ENCODE measurements at places on chromosomes 6 and 20.

GRCh38 chr20:50593005-50593335 is 82.8 kb downstream of the PTPN1 start:
- DNase-seq, result no peak

- no peak for DNase-seq
Observed at GRCh38 chr20:22555791-22556564, 28.4 kb downstream of the FOXA2 start.

DNA sequence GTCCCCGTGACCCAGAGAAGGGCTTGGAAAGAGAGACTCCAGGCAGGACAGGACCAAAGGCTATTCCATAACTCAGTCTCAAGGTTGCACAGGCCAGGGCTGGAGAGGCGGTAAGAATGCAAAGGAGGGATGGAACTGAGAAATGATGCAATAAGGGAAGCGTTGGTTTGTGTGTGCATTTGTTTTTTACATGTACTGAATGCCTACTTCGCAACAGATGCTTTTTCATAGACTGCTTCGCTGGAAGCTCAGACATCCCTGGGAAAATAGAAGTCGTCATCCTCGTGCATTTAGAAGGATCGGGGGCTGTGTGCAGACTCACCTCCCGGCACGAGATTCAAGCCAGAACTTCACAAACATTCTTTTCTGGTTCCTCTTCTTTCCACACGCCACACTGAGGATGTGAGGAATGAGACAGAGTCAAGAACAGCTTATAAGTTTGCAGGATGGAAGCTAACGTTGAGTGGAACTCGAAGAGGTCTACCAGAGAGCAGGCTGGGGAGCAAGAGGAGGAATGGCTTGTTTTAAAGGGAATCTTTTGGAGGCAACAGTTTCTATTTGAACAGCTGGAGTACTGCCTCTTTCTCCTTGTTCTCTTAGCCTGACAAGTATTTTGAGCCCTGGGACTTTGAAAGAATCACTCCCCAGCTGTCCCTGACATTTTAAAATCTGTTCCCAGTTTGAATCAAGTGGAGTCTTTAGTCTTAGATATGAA is 19.3 kb upstream of the LY86 start:
- no peak for DNase-seq

GRCh38 chr20:19070026-19070425 is 142.4 kb upstream of the SLC24A3 start:
- DNase-seq, result no peak

DNA sequence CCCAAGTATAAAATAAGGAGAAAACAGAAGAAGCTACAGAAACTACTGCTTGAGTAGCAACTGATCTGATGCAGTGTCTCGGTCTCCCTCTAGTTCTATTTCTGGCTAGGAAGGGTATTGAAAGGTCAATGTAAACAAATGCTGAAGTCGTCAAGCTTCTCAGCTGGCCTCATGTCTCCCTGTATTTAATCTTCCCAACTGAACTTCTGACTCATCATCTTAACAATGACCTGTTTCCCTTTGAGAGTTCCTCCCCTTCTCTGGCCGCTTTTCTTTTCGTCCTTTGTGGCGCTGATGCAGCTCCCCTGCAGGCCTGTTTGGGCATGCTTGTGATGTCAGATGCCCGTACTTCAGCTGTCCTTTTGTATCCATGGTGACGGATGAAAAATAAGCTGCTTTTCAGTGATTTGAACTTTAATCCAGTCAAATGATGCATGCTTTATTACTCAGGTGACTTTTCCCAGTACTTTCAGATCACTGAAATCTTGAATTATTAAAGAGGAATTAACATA is 7.8 kb upstream of the LCA5 start:
- DNase-seq, result peak; percentile 78

GRCh38 chr6:109237077-109237985 is 142.0 kb downstream of the CEP57L1 start:
- DNase-seq, result no peak

DNA sequence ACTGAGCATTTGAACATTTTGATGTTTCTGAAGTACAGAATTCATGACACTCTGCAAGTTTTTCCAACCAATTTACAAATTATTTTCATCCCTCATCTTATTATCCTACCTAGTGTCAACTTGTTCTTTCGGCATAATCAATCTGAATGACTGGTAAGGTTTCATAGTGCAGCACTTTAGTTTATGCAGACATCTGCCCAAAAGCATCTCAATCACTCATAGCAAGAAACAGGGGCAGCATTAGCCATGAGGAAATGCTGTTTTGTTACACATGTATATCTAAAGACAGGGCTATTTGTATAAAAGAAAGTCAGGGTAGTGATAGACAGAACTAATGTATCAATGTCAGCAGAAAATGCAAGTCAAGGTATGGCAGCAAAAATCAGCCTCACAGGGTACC is 378.1 kb upstream of the AGPAT4 start:
- no peak for DNase-seq

- DNase-seq, result no peak
Observed at GRCh38 chr6:102774326-102774725, 1380.8 kb downstream of the GRIK2 start.

DNA sequence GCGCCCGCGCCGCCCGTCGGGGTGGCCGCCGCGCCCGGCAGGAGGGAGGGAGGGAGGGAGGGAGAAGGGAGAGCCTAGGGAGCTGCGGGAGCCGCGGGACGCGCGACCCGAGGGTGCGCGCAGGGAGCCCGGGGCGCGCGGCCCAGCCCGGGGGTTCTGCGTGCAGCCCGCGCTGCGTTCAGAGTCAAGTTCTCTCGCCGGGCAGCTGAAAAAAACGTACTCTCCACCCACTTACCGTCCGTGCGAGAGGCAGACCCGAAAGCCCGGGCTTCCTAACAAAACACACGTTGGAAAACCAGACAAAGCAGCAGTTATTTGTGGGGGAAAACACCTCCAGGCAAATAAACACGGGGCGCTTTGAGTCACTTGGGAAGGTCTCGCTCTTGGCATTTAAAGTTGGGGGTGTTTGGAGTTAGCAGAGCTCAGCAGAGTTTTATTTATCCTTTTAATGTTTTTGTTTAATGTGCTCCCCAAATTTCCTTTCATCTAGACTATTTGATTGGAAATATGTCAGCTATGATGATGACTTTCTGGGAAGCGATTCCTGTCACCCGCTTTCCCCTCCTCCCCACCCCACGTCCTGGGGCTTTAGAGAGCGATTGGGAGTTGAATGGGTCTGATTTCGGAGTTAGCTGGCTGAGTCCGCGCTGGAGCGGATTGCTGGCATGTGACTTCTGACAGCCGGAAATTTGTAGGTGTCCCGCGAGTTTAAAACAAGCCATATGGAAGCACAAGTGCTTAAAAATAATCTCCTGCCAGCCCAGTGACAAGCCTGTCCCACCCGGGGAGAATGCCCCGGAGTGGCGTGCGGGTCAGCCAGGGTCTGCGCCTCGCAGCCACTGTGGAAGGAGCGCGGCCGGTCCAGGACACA is 1.1 kb downstream of the ESR1 start:
- peak; percentile 27 for DNase-seq

DNA sequence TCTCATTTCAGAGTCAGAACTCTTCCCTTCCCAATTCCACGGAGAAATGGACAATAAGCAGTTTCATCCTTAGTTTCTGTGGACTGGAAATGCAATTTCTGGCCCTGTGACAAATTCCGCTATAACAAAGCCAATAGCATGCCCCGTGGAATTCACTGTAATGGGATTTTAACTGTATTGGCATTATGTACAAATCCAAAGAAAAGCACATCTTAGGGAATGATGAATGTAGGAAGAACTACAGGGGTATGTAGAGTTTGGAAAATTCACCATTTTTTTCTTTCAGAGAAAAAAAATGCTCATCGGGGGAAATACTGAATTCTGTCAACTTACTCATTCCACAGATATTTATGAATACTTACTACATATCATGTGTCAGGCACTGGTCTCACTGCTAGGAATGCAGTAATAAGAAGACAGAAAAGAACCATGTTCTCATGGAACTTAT is 43.5 kb downstream of the KIF6 start:
- no peak for DNase-seq

GRCh38 chr6:54361734-54362133 is 53.5 kb downstream of the TINAG start:
- no peak for DNase-seq

DNA sequence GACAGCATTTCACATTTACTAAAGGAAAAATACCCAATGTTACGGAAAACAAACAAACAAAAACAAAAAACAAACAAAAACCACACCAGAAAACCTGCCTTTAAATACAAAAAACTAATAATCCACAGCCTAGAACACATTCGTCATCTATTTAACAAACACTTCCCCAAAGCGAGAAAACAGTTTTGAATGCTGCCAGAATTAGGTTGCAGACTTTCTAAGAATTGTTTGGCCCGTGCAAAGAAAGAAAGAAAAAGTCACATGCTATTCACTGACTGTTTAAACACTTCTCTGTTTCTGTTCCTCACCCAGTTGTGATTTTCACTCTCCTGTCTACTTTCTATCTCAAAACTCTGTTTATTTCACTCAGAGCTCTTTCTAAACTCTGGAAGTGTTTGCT is 52.5 kb downstream of the BCAS1 start:
- DNase-seq, result no peak

DNA sequence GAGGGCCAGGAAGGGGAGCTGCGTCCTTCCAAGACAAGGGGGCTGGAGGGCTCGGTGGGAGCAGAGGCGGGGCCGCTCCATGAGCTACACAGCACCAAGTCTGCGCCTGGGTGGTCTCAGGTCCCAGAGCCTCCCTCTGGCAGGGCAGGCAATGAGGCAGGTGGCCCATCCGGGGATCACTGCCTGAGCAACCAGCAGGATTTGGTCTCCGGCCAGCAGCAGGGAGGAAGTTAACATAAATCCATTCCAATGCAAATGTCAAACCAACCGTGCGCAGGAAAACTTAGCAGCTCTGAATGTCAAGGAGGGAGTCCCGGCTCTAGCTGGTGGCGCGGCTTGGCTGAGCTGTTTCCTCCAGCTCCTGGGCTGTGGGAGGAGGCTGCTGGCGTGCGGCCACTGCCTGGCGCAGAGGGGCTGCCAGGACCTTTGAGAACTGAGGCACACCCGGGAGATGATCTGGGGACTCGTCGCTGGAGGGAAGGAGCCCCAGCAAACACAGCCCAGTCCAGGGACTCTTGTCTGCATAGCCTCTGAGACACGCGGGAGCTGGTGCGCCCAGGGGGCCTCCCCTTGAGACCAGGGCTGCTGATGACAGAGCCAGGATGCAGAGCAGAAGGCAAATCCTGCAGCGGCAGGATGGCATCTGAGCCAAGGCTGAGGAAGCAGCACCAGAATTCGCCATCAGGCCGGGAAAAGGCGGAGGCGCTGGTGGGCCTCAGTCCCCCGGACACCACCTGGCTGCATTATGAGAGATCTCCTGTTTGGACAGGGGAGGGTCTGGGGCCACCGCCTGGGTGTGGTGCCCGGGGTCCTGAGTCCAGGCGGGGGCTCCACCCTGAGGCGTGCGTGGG is 33.1 kb upstream of the CHRNA4 start:
- DNase-seq, result peak; percentile 67

DNA sequence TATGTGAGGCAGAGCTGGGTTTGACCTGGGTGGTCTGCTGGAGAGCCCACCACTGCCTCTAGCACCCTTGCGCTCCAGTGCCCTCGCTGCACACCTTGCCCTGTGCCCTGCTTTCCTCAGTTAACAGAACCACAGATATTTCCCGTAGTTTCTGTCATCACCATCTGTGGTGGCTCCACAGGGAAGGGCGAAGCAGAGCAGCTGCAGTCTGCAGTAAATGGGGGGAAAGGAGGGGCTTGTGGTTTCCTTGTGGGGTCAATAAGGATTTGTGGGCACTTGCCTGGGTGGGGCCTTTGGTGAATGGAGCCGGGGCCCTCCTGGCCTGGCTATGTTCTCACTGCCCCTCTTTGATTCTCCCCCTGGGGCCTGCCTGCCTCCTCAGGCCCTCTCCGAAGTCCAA is 21.2 kb upstream of the CCDC167 start:
- DNase-seq, result no peak

DNA sequence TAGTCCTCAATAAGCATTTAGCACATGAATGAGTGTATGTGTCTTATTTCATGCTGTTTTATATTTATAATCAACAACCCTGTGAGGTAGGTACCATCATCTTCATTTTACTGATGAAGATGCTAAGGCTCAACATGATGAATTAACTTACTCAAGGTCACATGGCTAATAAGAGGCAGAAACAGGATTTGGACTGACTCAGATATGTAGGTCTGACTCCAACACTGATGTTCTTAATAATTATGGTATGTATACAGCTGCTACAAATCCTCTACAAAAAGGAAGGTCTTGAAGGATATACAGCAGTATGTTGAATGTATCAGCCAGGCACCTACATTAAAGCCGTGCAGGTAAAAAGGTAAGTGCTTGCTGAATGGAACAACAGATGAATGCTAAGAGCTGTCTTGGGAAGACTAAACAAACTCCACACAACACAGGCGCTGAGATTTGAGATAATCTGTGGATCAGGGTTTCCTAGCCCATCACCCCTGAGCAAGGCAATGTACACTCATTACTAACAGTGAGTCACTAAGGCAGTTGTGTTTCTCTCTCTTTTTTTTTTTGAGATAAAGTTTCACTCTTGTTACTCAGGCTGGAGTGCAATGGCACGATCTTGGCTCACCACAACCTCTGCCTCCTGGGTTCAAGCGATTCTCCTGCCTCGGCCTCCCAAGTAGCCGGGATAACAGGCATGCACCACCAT is 31.9 kb downstream of the TTI1 start:
- DNase-seq, result no peak

DNA sequence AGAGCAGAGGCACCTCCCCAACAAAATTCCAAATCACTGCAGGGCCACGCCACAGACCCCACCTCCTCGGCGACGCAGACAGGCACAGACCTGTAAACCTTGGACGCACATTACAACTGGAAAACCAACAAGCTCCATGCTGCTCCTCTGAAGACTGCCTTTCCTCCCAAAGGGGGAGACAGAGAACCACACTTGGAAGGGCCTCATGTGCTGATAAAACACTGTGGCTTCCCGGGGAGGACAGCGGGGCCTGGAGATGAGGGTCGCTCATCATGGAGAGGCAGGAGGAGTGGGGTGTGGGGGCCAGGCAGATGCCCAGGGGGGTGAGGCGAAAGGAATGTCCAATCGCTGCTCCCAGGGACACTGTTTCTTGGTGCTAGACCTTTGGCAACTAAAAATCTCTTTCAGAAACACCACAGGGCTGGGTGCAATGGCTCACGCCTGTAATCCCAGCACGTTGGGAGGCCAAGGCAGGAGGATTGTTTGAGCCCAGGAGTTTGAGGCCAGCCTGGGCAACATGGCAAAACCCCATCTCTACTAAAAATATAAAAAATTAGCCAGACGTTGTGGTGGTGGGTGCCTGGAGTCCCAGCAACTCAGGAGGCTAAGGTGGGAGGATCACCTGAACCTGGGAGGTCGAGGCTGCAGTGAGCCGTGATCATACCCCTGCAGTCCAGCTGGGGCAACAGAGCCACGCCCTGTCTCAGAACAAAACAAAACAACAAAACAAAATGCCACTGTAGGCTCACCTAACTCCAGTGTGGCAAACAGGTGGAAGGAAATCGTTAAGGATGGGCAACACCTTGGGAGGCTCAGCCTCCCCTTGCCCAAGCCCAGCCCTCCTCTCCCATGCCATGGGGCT is 53.8 kb downstream of the ABHD12 start:
- DNase-seq, result peak; percentile 53
